ENCODE measurements at places on chromosomes 3 and 15. TPM values are rescaled to one million over a fixed set of nuclear protein-coding genes. Genes with fewer than 3 reads are reported as not detected.

Gene CLRN1
- not detected for total RNA-seq

Gene PLS1
- 3.1 TPM for total RNA-seq

Gene ARNT2
- 56.6 TPM for total RNA-seq

Gene ISL2
- total RNA-seq: not detected

Gene APPL1
- 174 TPM for total RNA-seq

Gene SEC62
- 106 TPM for total RNA-seq

Gene NLGN1
- 126 TPM for total RNA-seq

Gene CLDN18
- total RNA-seq: not detected

Gene MIX23
- total RNA-seq: 16.5 TPM

Gene FBXL22
- 0.47 TPM for total RNA-seq

Gene SLC2A2
- not detected for total RNA-seq

Gene AADAC
- not detected for total RNA-seq

Gene ROPN1
- total RNA-seq: 0.16 TPM

Gene ZMYND10
- 2.5 TPM for total RNA-seq

Gene CIP2A
- total RNA-seq: 23.7 TPM

Gene NSUN3
- total RNA-seq: 43.0 TPM

Gene NUDT16
- total RNA-seq: 15.9 TPM

Gene TJP1
- 48.7 TPM for total RNA-seq

Gene DAG1
- total RNA-seq: 21.2 TPM

Gene TM6SF1
- total RNA-seq: 20.1 TPM

Gene PAK6
- total RNA-seq: 11.2 TPM

GRCh38 chr3:32447865-32448400, 54.7 kb downstream of the CMTM6 start:
- no peak for DNase-seq

DNA sequence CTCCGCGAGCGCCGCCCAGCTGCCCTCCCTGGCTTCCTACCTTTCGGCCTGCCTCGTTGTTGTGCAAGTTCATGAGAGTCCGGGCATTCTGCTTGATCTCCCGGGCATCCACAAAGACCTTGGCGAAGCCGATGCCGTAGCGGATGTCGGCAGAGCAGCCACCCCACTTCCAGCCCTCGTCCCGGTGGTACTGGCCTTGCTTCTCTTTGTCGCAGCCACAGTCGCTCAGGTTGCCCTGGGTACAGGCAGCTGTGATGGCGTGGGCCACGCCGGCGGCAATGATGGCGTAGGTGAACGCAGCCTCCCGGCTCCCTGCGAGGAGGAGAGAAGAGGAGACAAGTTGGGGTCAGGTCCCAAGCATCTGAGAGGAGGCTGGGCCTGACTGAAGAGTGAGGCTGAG, 25.4 kb downstream of the WNT7A start:
- DNase-seq: no peak

DNA sequence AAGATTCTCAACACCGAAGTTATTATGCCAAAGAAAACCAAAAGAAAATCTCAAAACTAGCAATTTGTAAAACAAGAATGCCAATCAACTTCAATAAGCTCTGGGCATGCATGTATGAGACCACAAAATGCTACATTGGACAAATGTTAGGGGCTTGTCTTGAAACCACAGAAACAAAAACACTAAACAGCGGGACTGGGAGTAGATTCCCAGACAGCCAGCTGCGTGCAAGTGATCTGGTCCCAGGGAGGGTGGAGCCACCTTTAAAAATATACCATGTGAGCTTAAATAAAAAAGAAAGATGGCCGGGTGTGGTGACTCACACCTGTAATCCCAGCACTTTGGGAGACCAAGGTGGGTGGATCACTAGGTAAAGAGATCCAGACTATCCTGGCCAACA, 163.6 kb upstream of the PRICKLE2 start:
- DNase-seq: no peak

DNA sequence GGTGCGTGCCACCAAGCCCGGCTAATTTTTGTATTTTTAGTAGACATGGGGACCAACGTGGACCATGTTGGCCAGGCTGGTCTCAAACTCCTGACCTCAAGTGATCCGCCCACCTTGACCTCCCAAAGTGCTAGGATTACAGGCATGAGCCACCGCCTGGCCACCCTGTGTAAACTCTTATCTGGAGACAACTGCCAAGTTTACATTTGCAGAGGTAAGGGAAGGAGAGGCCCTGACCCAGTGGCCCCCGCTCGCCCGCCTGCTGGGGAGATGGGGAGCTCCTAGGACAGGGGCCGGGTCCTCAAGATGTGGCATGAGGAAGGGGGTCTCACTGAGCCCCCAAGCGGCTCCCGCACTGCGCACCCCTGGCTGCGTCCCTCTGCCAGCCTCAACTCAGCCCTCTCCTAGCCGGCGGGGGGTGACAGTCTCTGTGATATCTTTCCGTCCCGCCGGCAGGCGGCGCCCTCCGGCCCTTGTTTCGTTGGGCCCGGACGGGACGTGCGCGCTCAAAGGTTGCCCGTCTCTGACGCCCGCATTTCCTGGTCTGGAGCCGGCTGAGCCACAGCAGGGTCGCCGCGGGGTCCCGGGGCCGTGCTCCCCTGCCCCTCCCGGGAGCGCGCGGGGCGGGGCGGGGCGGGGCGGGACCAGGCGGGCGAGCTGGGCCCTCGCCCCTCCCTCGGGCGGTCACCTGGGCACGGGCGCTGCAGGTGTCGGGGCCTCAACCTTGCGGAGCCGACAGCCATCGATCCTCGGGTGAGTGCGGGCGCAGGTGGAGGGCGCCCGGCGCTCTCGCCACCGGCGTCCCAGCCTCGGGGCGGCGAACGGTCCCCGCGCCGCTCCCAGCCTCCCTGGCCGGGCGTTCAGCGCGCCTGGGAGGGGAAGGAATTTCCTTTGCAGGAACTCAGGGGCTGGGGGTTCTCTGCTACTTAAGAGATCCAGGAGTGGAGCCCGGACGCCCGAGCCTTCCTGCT, at the start of gene GPR160:
GPR160 (plus strand) TSS at position 533 of the 971 bp plus-strand sequence. CDS start 45,978 bp downstream, outside the sequence.
- DNase-seq: no peak

- DNase-seq: no peak
These were observed 987.0 kb upstream of the CFAP20DC start for GRCh38 chr3:60036803-60037202.

DNA sequence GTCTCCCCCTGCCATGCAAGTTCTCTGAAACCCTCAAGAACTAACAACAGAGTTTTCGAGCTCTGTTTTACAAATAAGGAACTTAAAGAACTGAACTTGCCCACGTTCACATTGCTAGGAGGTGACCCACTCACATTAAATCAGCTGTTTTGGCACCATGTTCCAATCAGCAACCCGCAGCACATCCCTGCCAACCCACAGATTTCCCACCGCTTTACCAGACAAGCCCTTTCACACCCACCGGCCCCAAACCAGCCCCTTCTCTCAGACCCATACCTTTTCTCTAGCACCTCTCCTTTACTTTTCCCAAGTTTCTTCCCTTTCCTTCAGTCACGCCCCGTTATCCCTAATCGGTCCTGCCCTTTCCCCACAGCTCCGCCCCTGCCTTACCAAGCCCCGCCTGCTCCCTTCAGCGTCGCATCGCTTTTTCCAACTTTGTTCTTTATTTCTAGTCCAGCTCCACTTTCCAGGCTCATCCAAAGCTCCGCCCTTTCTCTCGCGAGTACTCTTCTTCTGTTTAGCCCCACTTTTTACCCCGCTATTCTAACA, 804 bp upstream of the BRPF1 start:
- no peak for DNase-seq

GRCh38 chr3:76991165-76991564, 48.7 kb upstream of the ROBO2 start:
- DNase-seq: no peak

DNA sequence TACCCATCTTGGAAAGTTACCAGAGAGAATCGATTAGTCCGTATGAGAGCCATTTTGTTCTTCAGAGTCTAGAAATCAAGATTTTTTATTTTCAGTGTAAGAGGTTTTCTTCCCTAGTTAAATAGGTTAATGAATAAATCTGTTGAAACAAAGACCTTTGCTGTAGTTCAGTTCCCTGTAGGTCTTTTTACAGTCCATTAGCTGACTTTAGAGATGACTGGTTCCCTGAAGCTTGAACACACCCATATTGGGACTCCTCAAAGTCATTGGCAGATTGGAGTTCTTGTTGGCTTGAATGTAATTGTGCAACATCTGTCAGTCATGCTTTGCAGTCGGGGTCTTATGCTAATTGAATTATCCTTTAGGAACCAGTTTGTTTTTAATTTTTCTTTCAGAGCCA, 45.3 kb downstream of the SEMA6D start:
- DNase-seq: no peak

GRCh38 chr15:85974742-85975141, 104.9 kb upstream of the AGBL1 start:
- DNase-seq: no peak

DNA sequence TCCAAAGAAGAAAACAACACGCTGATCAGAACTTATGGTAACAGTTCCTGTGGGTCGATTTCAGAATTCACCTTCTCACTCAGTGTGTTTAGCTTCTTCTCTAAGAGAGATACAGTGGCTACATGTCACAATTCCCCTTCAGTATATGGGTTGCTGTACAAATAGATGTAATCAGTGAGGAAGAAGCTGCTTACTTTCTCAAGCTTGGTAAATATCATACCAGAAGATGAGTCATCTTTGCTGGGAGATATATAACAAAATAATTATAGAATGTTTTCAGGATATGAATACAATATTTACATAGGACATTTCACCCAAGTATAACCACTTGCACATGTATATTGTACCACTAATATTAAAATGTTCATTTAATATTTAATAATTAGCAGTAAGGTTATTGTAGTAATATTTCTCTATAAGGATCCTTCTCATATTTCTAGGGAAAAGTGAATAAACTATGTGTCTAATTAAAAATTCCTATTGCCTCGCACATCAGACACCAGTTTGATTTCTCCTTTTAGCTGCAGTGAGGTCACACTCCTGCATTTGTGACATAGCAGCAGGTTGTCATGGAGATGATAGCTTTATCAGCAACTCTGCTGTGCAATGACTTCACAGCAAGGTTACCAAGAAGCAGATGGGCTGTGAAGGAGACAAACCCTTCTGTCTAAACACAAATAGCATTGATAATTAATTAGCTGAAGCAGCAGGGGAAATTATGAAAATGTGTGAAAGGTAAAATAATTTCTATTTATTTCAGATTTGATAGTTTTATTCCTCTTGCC, 211.4 kb downstream of the TUSC7 start:
- no peak for DNase-seq

- DNase-seq: no peak
These were observed 12.7 kb downstream of the KLHL25 start for GRCh38 chr15:85782064-85782463.

DNA sequence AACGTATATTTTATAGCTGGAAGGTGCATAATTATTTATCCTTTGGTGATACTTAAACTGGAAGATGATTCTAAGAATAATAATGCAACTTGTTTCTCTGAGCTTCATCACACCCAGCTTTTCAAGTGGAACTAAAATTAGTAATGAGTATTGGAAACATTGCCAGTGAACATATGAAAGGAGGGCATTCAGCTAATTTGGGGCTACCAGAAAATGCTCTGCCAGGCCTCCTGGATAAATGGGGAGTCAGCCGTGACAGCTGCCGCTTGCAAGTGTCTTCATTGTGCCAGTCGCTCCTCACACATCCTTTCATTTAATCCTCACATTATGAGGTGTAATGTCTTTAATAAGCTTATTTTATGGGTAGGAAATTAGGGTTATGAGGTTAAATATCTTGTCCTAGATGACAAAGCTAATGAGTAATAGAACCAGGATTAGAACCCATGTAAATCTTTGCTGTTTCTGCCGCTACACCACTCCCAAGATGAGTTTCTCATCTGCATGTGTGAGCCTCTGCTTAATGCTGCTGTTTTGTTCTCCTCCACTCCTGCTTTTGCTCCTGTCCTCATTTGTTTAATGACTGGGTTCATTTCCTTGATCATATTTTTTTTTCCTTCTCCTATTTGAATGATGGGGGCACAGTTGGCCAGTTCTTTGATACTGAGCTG, 155.7 kb downstream of the PLCL2 start:
- DNase-seq: no peak

DNA sequence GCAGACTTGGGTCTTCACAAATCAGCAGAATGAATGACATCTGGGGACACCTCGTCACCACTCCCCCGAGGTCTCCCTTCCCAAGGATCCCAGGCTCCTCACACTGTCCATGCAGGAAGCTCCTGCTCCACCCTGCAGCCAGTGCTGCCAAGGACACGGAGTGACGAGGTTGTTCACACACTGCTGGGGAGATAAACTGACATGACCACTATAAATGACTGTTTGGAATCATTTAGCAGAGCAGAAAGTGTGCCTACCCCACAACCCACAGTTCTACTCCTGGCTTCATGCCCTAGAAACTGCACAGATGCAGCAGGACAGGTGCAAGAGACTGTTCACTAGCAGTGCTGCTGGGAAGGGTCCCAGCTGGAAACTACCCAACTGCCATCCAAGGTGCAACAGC, 19.7 kb upstream of the PRSS50 start:
- DNase-seq: no peak

DNA sequence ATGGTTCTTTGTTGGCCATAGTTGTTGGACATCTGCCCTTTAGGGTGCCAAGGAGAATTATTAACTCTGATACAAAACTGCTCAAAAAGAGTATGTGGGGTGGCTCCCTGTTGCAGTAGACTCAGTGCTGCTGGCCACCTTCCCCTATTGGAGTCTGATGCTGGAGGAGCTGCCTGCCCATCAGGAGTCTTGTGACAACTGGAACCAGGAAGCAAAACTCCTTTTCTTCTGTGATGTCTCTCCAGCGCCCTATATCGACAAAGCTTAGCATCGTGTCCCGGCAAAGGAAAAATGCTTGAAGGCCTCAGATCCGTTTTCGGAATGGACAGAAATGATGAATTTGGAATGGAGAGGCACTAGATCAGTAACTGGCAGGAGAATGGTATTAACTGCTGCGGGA, 23.5 kb downstream of the PAK2 start:
- no peak for DNase-seq

GRCh38 chr15:81280696-81281455, 43.1 kb downstream of the STARD5 start:
- DNase-seq: no peak

DNA sequence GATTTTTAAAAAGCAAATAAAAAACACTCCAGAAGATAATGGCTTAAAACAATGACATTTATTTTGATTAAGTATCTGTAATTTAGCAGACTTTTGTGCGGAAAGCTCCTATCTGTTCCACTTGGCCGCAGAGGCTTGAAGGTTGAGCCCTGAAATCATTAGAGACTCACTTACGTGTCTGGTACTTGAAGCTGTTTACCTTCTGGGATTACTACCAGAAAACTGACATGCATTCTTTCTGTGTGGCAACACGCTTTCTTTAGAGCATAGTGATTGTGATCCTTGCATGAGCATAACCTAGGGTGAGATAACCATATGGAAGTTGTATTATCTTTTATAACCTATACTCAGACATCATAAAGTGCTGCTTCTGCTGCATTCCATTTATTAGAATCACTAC, 298.5 kb downstream of the SI start:
- DNase-seq: no peak

GRCh38 chr15:37921527-37922385, 12.7 kb upstream of the TMCO5A start:
- DNase-seq: no peak

DNA sequence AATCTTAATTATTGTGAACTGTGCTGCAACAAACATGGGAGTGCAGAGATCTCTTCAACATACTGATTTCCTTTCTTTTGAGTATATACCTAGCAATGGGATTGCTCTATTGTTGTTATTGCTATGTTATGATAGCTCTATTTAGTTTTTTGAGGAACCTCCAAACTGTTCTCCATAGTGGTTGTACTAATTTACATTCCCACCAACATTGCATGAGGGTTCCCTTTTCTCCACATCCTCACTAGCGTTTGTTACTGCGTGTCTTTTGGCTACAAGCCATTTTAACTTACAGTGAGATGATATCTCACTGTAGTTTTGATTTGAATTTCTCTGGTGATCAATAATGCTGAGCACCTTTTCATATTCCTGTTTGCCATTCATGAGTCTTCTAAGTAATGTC, 45.5 kb upstream of the TNFSF10 start:
- no peak for DNase-seq

- DNase-seq: no peak
These were observed 79.3 kb upstream of the OXTR start for GRCh38 chr3:8848696-8849131.
